ENCODE measurements at places on chromosomes 3 and 15.

- DNase-seq: no peak
Observed at GRCh38 chr3:160193644-160194192, 31.5 kb upstream of the C3orf80 start.

GRCh38 chr3:23153436-23153835 is 49.7 kb upstream of the UBE2E2 start:
- no peak for DNase-seq

DNA sequence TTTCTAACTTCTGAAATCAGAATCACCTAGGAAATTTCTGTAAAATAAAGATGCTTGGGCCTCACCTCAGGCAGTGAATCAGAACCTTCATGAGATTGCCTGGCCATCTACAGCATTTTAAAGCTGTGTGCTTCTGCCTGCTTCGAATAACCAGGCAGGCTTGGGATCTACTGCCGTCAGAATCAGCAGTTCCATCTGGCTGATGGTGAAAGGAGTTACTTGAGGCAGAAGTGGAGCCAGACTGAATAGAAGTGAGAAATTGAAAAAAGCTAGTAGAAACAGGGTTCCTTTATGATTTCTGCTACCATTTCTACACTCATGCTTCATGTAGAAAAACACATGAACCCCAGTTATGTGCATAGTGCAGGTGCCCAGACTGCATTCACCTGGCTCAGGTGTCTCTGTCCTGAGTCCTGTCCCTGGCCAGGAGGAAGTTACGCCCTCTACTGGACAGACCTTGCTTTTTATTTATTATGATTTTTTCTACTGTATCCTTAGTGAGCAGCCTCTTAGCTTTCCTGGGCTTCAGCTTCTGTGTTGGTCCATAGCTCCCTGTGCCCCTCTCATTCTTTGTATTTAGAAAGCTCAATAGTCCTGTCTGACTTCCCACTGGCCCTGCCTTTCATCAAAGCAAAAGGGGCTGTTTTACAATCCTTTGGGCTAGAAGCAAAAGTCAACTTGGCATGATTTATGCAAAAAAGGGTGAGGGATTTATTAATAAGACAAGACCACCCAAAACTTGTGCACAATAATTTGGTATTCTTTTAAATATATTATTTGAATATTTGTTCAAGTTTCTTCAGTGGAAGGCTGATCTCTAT is 200.8 kb upstream of the GOLGA6L4 start:
- no peak for DNase-seq

- no peak for DNase-seq
Observed at GRCh38 chr3:117790235-117790987, 1080.8 kb downstream of the TUSC7 start.

- DNase-seq: no peak
Observed at GRCh38 chr15:31857194-31857593, 173.1 kb upstream of the CHRNA7 start.

GRCh38 chr3:31448882-31449243 is 83.9 kb upstream of the STT3B start:
- no peak for DNase-seq

GRCh38 chr15:65101411-65101890 is 13.5 kb downstream of the UBAP1L start:
- DNase-seq: peak; percentile 58

DNA sequence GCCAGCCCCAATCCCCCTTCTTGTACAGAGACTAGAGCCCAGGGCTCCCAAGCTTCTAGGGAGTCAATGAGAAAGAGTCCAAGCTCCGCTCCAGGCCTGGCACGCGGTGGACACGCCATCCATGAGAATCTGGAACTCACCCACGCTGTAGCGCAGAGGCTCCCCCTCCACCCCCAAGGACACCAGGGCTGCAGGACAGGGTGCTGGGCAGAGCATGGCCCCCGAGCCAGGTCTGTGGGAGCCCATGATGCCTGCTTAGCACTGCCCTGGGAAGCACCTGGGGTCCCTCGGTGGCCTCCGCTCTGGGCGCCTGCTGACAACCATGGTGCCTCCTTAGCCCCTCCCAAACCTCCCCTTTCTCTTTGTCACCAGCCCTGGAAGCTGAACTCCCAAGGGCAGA is 28.5 kb downstream of the ACSBG1 start:
- no peak for DNase-seq

DNA sequence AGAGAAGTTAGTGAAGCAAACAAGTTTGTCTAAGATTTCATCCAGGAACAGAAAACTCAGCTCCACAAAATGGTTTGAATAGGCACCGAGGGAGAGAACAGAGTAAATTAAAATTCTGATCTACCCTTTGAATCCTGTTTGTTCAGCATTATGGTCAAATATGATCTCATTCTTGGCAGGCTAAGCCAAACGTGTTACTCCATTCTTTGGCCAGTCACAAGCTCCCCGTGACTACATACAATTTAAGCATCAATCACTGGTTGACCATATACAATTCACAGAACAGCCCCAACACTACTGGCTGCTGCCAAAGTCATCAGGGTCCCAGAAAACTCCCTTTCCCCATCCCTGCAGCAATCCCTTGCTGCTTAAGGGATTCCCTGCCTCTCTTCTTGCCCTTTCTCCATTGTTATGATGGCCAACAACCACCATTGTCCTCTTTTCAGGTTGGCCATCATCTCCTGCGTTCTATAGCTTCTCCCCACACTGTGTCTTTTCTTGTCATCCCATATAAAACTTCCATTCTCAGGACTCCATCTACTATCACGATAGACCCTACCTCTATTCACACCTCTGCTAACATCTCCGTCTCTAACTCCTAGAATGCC is 46.3 kb downstream of the GOLIM4 start:
- no peak for DNase-seq

DNA sequence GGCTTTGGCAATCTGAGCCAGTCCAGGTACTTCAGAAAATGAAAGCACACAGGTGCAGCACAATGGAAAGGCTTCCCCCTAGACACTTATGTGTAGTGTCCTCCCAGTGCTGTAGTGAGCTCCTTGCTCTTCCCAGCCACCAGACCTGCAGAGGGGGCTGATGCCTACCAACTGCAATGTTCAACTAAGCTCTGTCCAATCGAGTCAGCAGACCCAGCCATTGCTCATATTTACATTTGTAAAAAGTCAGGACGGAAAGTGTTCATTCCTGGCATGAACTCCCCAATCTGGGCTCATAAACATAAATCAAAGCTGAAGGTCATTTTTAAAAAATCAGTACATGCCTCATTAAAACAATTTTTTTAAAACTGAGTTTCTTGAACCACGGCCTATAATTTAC is 73.0 kb downstream of the FOXP1 start:
- DNase-seq: no peak

DNA sequence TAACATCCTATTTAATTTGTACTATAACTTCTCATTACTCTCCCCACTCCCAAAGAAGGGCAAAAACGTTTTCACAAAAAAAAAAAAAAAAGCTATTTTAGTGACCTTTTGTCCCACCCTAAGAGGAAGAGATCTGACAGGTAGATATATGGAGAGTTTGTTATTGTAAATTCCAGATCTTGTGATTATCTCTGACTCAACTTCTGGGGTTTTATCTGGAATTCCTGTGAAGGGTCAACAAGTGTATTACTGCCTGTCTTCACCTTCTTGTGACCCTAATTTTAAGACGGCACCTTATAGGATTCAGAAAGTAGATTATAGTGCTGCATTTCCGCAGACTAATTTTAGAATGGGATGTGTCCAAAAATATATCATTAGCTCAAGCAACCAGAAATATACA is 205.9 kb upstream of the CDIN1 start:
- no peak for DNase-seq

- DNase-seq: no peak
Observed at GRCh38 chr3:2477620-2478019, 379.0 kb downstream of the CNTN4 start.

DNA sequence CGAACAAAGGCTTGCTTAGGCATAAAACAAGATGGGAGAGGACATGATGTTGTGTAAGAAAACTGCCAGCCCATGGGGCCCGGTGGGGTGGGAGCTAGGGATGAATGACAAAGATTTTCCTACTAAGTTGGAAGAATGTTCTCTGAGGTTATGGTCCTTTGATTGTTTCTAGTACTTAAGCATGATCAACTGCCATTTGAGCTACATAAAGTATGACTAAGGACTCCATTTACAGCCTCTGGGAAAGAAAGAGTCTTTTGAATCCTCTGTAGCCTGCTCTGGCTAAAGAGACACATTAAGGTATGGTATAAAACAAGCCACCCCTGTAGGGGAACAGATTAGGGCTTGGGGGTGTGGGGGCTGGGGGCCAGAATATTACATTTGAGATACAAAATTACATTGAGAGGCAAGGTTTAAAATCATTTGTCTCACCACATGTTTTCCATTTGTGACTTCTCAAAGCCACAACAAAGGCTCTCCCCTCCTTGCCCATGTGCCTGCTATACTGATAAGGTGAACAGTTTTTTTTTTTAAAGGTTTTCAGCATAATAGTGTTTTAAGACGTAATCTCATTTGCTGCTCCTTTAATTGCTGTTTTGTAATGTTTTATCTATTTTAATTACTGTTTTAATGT is 323.4 kb downstream of the CHST2 start:
- DNase-seq: no peak

- peak; percentile 68 for DNase-seq
Observed at GRCh38 chr15:29103824-29104565, 165.6 kb downstream of the NSMCE3 start.

GRCh38 chr3:157089455-157090221 is 70.3 kb downstream of the CCNL1 start:
- DNase-seq: peak; percentile 29

- no peak for DNase-seq
Observed at GRCh38 chr15:32828507-32829186, 110.8 kb downstream of the GREM1 start.

GRCh38 chr3:168405288-168405687 is 309.6 kb upstream of the GOLIM4 start:
- DNase-seq: no peak

- no peak for DNase-seq
Observed at GRCh38 chr3:149356630-149357029, 20.8 kb downstream of the TM4SF1 start.

GRCh38 chr15:71083349-71083748 is 31.9 kb upstream of the THSD4 start:
- peak; percentile 36 for DNase-seq

GRCh38 chr3:122468896-122469533 is 45.7 kb downstream of the KPNA1 start:
- no peak for DNase-seq

- no peak for DNase-seq
Observed at GRCh38 chr3:161266731-161267150, 45.6 kb downstream of the NMD3 start.

DNA sequence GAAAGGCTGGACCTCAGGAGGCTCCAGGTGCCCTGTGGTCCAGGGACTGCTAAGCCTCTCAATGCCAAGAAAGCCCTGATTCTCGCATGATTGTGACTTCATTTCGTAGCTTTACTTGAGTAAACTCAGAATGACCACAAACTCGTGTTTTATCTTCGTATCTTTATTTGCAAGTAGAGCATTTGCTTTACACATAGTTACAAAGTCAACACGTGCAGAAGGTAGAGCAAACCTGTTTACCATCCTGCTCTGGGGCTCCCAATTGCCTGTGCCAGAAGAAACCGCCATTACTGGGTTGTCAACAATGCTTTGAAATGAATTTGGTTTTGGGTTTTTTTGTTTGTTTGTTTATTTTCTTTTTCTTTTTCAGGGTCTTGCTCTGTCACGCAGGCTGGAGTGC is 5.8 kb upstream of the MESP1 start:
- DNase-seq: no peak

DNA sequence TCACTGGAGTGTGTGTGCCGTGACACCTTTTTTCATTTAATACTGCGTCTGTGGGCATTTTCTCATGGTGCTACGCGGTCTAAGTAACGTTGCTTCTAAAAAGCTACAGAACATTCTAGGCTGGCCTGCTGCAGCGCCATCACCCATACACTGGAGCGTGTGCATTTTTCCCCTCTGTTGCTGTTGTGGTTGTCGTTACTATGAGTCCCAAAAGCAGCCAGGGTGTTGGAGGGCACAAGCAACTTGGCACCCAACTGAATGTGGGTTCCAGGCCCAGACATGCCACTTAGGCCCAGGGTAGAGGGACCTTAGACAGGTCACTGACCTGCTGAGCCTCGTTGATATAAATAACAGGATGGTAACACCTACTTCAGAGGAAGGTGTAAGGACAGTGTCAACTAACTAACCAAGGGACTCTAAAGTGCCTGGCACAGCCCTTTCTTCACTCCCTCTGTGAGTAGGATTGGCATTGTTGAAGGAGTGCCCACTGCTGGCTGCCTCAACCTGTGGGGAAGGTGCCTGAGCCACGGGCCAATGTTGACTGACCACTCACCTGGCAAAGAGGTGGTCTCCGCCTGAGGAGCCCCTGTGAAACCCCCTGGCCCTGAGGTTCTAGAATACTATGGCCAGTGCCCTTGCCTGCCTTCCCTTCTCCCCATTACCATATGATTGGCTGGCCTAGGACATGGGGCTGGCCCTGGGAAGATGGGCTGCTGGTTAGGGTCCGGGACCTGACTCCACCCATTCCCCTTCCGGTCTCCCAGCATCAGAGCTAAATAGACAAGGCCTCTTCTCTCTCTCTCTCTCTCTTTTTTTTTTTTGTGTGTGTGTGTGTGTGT is 3.5 kb downstream of the CSK start:
- no peak for DNase-seq

GRCh38 chr3:32592011-32592410 is 21.4 kb upstream of the DYNC1LI1 start:
- no peak for DNase-seq

GRCh38 chr3:111737706-111738086 is 121.4 kb upstream of the PHLDB2 start:
- DNase-seq: peak; percentile 31

GRCh38 chr15:93420050-93420452 is 331.0 kb upstream of the RGMA start:
- DNase-seq: no peak

DNA sequence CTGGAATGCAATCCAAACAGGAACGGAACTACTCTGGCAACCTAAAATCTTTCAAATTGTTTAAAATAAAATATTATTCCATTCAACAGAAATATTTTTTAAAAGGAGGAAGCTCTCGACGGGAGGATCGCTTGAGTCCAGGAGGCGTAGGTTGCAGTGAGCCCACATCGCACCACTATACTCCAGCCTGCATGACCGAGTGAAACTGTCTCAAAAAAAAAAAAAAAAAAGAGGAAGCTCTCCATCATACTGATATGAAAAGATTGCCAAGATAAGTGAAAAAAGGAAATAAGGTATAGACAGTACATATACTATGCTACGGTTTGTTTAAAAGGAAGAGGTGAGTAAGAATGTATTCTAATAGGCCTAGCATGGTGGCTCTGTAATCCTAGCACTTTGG is 3.6 kb downstream of the RAD18 start:
- DNase-seq: no peak

GRCh38 chr3:115890579-115890978 is 267.3 kb downstream of the GAP43 start:
- no peak for DNase-seq

GRCh38 chr15:65275728-65276126 is 11.0 kb downstream of the PARP16 start:
- no peak for DNase-seq
